ENCODE measurements at places on chromosomes 1 and 21.

GRCh38 chr1:48887796-48888195 is 111.1 kb upstream of the BEND5 start:
- DNase-seq: no peak

DNA sequence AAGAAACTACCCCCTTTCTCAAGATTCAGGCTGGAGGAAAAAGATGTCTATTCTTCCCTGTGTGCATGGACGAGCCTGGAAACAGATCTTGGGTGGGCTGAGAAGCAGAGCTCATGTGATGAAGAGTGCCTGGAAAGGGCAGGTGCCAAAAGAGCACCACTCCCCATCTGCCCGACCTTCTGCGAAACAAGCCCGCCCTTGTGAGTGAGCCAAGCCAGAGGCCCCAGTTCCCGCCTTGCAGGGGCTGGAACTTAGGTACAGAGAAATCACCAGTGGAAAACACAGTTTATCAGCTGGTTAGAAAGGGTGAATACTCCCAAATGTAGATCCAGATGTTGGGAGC is 26.7 kb upstream of the A3GALT2 start:
- DNase-seq: no peak

GRCh38 chr1:147497826-147498225 is 43.5 kb upstream of the BCL9 start:
- no peak for DNase-seq

GRCh38 chr1:56255516-56256152 is 323.7 kb downstream of the PLPP3 start:
- DNase-seq: no peak

DNA sequence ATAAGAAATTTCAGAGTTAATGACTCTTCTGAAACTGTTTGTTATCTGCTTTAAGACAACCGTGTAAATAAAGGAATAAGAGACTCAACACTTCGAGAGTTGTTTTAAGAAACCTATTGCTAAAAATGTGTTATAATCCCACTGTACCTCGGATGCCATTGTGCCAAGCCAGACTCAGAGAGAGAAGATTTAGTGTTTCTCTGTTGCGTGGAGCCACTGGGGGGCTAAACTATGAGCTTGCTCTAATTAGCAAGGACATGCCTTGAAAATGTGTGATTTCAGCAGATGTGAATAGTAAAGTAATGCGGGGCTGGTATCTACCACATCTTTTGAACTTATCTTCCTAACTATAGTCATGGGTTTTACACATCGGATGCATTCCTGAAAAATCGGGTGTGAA is 56.2 kb upstream of the TARBP1 start:
- DNase-seq: no peak

DNA sequence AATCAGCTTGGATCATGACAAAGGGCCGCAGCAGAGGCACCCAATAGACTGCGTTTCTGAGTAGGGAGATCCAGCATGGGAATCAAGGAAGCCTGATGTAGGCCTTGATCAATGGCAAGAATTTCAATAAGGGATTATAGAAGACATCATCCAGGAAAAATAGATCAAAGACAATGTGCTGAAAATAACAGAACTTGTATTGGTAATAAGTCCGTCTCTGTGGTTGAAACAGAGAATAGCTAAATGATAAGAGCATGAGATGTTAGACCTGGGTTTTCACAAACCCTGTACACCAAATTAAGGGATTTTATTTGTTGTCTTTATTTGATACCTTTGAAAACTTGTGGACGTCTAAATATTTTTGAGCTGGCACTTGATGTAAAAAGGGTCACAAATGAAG is 228.0 kb upstream of the SGIP1 start:
- DNase-seq: no peak

DNA sequence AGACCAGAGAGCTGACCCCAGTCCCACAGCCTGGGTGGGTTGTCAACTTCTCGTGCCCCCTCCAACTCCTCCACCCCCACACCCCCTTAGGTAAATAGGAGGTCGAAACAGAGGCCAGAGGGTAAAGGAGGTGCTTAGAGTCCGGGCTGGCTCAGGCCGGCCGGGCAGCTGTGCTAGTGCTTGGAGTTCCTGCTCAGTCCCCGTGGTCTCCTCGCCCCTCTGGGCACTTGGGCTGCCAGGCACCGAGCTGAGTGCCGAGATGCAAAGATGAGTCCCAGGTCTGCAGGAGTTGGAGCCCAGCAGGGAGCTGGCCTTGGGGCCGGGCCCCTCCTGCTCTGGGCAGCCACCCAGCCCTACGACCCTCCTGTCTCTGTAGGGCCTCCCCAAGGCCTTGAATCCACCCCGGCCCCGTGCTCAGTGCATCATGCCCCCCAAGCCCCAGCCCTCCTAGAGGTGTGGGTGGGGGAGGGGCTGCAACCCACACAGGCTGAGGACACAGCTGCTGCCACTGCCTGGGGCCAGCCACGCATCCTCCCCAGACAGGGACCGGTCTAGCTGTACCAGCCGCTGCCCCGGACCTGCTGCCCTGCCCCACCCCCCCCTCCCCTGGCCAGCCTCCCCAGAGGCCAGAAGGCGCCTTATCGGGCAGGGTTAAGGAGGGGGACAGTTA is 1.9 kb downstream of the SMIM1 start:
- no peak for DNase-seq

DNA sequence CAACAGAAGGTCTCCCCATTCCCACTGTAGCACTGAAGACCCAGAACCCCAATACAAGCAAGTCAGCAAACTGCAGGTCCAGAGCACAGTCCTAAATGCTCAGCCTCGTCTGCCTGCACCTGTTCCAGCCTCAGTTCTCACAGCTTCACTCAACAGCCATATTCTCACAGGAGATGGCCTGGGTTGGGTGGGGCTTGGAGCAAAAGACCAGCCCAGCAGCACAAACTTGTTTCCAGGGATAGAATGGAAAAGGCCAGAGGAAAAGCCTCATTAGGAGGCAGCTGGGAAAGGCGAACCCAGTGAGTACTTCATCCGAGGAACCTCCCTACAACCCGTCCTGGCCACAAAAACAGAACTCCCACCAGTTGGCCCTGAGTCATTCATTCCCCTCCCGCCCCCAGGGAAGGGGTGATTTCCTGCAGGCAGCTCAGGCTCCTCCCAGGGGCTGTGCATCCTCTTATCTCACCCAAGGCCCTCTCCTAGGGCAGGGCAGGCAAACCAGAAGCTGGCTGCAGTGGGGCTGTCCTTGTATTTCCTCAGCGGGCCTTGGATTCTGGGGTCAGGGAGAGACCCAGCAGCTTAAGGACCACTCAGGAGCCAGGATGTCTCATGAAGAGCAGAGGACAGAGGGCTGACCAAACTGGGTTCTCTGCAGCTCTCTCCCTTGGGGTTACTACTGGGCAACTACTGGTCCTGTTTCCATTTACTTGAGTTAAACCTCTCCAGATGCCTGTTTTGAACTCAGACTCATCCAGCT is 7.4 kb upstream of the MPL start:
- DNase-seq: no peak

DNA sequence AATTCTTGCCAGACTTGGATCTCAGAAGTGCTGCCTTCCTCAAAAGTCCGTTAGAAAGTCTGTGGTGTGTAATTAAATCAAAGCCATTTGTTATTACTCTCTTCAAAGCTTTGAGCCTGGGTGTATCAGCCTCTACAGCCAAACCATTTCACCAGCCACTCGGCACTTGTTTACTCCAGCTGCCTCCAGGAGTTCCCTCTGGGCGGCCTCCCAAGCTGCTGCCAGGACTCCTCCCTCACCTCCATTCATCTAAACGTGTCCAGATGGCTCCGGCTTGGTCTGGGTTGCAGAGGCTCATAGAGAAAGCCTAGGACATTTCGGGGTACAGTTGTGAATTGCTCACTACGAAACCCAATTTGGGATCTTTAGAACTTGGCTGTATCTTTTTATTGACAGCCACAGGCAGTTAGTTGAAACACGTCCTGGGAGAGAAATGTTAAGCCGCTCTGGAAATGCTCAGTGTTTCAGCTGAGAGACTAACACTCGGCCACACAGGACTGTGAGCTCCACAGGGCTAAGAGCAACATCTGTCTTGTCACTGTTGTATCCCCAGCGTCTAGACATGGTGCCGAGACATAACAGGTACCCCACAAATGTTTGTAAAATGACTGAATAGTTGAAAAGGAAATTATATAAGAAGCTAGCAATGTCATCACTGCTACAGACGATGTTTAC is 116.9 kb upstream of the NGF start:
- no peak for DNase-seq

DNA sequence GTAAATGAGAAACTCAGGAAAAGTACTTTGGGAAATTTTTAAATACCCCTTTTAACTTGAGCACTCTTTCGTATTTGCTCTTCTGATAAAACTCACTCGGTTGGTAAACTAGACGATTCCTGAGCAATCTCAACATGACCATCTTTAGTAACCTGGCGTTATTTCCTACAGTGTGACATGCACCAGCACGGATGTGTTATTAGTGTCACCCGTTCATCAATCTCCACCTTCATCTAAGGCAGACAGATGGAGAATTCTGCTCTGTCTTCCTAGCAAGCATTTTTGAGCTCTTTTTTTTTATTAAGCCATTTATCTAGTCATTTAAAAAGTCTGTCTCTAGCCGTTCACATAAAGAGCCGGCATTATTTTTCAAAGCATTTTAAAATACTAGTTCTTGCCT is 155.2 kb downstream of the DISP1 start:
- DNase-seq: no peak

- no peak for DNase-seq
These were observed 82.8 kb upstream of the CD34 start for GRCh38 chr1:207993477-207994445.

- DNase-seq: no peak
These were observed 20.7 kb upstream of the SLC19A1 start for GRCh38 chr21:45562965-45563364.

GRCh38 chr1:151995774-151996173 is 2.1 kb upstream of the S100A10 start:
- DNase-seq: no peak

GRCh38 chr1:51423073-51423821 is 92.9 kb upstream of the TTC39A start:
- no peak for DNase-seq

GRCh38 chr1:228399531-228400236 is 7.0 kb downstream of the TRIM11 start:
- no peak for DNase-seq

DNA sequence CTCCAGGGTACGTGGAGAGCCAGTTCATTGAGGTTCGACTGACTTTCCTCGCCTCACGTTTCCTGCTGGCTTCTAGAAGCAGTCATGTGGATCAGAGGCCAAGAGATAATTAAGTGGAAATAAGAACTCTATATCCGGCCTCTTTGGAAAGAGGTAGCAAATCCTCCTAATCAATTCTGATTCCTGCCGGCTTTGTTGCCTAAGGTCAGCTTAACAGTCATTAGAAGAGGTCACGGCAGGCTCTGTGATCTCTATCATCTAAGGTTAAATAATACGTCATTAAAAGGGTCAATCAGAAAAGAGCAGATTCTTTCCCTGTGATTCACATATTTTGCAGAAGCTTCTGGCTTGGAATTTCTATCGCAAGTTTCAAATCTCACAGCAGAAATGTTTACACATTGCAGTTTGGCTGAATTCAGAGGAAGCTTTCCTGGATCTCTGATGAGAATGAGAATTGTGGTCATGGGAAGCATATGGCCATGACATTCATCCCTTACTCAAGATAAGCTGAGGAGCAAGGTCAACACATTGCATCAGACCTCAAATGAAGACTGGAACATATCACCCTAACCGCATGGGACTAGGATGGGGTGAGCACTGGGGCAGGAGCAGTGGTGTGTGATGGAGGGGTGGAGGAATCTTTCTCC is 189.4 kb downstream of the PBX1 start:
- DNase-seq: no peak

- no peak for DNase-seq
These were observed 4.8 kb upstream of the HES5 start for GRCh38 chr1:2534687-2535441.

DNA sequence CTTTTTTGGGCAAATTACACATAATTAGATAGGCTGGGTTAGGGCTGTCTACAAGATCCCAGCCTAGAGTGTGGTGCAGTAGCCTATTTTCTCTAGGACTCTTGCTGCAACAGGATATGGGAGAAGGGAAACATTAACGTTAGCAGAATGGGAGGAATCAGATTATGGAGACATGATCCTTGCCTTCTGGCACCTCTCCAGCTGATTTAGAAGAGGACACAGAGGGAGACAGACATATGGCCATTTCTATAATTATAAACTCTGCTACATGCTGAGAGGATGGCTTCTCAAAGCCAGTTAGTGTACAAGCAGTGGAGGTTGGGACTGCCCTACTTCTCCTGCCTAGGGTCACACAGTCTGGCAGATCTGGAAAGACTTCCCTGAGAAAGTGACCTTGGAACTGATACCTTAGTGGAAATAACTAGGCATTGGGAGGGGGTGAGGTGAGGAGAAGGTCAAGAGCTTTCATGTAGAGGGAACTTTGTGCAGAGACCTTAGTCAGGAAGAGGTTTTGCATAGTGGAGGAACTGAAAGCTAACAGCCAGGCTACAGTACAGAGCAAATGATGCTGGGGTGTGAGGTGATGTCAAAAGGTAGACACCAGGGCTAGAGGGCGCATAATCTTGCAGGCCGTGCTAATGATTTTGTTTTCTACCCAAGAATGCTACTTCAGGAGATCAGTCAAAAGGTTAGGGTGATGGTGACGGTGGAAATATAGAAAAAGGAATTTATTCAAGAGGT is 1.2 kb upstream of the CD1D start:
- DNase-seq: no peak

DNA sequence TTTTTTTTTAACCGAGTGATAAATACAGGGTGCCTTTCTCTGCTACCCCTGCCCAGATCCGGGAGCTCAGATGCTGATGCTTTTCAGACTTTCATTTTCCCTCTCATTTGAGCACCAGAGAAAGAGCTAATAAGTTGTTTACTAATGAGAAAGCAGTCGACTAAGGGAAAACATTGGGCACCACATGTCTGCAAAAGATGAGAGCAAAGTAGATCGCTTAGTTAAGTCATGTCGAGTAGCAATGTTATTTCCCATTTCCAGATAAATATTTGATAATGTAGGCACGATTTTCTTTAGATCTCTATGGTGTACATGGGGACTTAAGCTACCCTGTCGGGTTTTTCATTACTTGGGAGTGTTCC is 1.2 kb downstream of the PKN2 start:
- no peak for DNase-seq

GRCh38 chr1:201509601-201510374 is 2.9 kb upstream of the CSRP1 start:
- no peak for DNase-seq

DNA sequence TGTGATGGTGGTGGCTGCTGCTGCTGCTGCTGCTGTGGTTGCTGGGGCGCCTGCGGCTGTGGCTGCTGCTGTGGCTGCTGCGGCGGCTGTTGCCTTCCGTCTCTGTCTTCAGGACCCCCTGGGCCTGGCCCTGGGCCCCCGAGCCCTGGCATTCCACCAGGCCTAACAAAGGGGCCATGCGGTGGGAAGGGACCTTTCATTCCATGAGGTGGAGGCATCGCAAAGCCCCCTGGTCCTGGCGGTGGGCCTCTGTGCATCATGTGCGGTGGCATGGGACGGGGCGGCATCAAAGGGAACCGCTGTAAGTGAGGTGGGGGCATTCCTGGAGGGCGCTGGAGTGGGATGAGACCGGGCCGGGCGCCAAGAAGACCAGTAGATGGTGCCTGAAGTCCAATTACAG is 12.4 kb downstream of the SOD1 start:
- no peak for DNase-seq

- no peak for DNase-seq
These were observed 58.3 kb downstream of the ZNF648 start for GRCh38 chr1:182003025-182003725.

- DNase-seq: no peak
These were observed 68.9 kb downstream of the TENT5C start for GRCh38 chr1:117674521-117675400.

GRCh38 chr1:94888201-94888600 is 38.7 kb downstream of the CNN3 start:
- DNase-seq: no peak

- DNase-seq: no peak
These were observed 94.0 kb upstream of the WNT4 start for GRCh38 chr1:22236900-22237299.

- DNase-seq: no peak
These were observed 3.4 kb upstream of the CDCP2 start for GRCh38 chr1:54156201-54156600.
